Activated naive CD8-positive, alpha-beta T cell treated with anti-CD3 and anti-CD28 coated beads for 36 hours (primary cell): ENCODE measurements at places on chromosomes 7 and 10.

DNA sequence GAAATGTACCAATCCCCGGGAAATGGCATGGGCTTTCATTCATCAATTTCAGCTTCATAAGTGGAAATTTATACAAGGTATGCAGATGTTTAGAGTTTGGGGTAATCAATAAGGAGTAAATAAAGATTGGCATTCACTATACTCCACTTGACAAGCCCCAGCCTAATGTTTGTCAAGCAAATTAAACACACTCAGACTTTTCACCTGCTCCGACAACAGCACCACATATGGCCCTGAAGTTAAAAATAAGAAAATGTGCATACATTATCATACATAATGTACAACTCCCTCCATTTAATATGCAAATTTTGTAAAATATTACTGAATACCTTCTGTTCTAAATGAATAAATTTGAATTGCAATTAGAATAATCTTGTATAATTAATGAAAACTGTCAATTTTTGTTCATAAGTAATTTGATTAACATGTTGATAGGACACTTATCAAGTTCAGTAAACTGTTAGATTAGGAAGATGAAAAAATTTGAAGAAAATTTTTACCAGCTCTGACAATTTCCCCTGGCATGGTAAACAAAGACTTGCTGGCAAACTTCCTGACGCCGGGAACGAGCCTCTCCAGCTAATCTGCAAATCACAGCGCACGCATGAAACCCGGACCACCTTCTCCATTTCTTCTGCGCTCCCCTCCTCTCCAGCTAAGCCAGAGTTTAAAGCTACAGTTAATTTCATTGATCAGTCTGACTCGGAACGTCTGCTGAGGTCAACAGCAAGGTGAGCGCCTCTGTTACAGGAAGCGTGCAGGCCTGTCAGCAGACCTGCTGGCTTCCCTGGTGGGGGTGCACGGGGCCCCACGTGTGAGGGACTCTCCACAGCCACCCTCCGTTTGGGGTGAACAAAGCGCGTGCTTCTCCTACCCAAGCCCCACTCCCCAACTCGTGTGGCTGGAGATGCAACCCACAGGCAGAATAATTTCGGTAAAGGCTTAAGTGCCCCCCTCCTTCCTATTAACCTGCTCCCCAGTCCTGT, 70.7 kb downstream of the EBF3 start:
- no peak for DNase-seq

GRCh38 chr10:116629340-116629739, 8.6 kb downstream of the PNLIPRP2 start:
- DNase-seq = no peak

DNA sequence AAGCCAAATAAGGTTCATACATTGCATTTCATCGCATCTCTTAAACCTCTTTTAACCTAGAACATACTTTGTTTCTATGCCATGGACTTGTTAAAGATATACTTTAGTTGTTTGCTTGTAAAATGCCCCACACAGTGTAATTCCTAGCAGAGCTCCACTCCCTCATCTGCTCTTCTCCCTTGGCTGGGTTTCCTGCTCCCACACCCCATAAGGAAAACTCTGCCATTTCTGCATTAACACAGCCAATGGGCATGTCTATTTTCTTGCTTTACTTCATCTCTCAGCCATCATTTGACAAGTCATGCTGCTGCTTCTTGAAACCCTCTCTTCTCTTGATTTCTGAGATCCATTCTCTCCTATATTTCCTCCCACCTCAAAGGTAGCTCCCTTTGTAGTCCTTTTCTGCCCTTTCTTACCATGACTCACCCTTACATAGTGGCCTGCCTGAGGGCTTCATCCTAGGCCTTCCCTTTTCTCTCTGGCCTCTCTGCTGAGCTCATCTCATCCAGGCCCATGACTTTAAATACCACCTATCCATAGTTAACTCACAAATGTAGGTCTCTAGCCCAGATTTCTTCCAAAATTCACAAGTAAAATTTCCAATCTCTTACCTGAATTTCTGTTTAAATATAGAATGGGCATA, 471.4 kb downstream of the ADRA2A start:
- DNase-seq = no peak

- DNase-seq = no peak
These were observed 25.2 kb downstream of the CDHR3 start for GRCh38 chr7:105988276-105988675.
